Amniotic epithelial cell (primary cell): ENCODE measurements at places on chromosomes 6 and 20.

DNA sequence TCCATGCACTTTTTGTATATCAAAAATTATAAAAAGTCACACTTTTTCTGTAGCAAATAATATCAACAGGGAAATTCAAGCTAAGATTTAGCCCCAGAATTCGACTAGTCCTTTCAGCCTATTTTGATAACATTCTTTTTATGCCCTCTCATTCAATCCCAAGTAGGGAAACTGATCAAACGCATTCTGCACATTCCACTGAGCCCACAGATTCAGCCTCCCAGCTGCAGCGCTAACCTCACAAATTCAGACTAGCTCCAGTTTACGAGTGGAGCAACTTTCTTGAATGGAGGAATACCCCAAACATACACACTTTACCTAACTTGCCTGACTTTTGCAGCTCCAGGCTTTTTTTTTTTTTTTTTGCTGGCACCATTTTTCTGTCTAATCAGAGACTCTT is 70.3 kb upstream of the HEY2 start:
- DNase-seq = no peak

GRCh38 chr6:51199733-51200260 is 381.1 kb downstream of the TFAP2B start:
- no peak for DNase-seq

GRCh38 chr20:58784321-58785074 is 66.2 kb downstream of the GNAS-AS1 start:
- no peak for DNase-seq

GRCh38 chr20:21016751-21017150 is 89.4 kb downstream of the LINC00237 start:
- no peak for DNase-seq

DNA sequence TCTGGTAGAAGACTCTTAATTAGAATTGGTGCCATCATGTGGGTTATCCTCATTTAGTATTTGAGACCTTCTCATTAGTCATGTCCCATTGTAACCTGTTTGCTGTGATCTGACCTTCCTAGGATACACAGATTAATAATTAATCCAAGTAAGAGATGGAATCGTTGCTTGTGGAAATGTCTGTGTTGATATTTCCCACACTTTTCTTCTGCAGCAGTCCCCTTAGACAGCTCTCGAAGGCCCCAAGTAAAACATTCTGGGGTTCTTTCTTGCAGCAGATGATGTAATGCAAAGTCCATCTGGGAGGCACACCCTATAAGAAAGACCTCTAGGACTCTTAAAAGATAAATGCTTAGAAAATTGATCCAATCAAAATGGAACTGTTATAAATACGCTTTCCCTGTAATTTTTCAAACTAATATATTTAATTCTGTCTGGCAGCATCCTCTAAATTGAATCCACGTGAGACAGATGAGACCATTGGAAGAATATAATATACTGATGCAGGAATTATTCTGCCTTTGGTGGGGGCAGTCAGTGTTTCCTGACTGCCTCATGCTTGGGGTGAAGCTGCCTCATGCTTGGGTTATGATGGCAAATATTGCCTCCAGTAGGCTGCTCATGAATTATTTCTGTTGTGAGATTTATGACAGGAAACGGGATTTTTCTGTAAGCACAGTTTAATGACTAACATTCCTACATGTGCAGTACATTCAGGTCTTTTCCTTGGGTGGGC is 54.5 kb upstream of the ARMC2 start:
- DNase-seq = no peak

DNA sequence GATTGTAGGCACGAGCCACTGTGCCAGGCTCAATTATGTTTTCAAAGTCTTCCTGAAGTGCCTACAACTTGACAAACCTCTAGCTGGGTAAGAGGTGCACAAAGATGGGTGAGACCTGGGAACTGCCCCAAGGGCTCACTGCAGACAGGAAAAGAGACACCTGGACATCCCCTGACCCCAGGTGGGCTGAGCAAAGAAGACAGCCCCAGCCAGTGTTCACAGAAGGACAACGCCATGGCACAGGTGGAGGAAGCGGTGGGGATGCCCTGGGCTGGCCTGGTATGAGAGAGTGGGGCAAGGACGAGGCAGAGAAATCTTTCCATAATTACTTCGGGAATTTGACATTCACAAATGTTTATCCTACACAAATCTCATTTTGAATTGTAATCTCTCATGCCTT is 278.9 kb downstream of the SMOC2 start:
- DNase-seq = no peak

DNA sequence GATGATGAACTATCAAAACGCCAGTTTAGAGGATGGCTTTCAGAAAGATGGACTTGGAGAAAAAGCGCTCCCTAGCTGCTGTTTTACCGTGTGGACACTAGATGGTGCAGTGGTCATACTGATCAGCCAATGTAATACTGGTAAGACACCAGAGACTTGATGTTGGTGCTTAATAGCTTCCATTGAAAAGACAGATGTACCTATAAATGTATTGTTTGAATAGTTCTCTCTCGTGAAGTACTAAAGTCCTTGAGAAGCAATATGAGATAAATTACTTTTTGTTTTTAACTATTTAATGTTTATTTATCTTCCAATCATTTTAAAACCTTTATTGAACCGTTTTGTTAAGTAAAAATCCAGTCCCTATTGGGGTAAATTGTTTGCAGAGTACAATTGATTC is 63.9 kb upstream of the FUCA2 start:
- DNase-seq = peak; percentile 84

DNA sequence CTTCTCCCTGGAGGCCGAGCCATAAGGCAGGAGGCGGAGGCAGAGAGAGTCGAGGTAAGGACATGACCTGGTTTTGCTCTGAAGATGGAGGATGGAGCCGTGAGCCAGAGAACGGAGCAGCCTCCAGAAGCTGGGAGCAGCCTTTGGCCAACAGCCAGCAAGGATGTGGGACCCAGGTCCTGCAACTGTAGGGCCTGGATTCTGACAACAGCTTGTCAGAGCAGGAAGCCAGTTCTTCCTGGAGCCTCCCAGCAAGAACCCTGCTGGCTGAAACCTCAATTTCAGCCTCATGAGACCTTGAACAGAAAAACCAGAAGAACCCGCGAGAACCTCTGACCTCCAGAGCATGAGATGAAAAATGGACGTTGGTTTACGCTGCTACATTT is 13.4 kb upstream of the MRGBP start:
- no peak for DNase-seq
